ENCODE measurements at places on chromosomes 7 and 10. TPM values are rescaled to one million over a fixed set of nuclear protein-coding genes. Genes with fewer than 3 reads are reported as not detected.

The CLCN1 gene
- polyA plus RNA-seq, result 0.16 TPM

- DNase-seq, result no peak
Measured at GRCh38 chr10:93938140-93938539, 44.4 kb downstream of the SLC35G1 start.

GRCh38 chr10:87541114-87541513 lies 36.4 kb downstream of the MINPP1 start:
- no peak for DNase-seq

- DNase-seq, result no peak
Measured at GRCh38 chr10:47299611-47300428, at the start of gene GDF10. Gene GDF10 (plus strand): TSS chr10:47300197. CDS start chr10:47300652, 455 bp downstream.

The RAB19 gene
- 2.1 TPM for polyA plus RNA-seq

GRCh38 chr7:40297741-40298311 lies 163.0 kb downstream of the SUGCT start:
- no peak for DNase-seq

GRCh38 chr7:150685219-150686029 lies at the start of gene GIMAP2:
Gene GIMAP2 (plus strand): TSS chr7:150685706. CDS start chr7:150687060, 1,354 bp downstream.
- no peak for DNase-seq

- no peak for DNase-seq
Measured at GRCh38 chr7:23895666-23896096, 185.7 kb downstream of the STK31 start.

- DNase-seq, result peak; percentile 32
Measured at GRCh38 chr10:81696609-81697388, 178.2 kb upstream of the NRG3 start.

The SMO gene
- polyA plus RNA-seq, result 111 TPM

The LAMB4 gene
- 4.4 TPM for polyA plus RNA-seq

- no peak for DNase-seq
Measured at GRCh38 chr10:122590153-122590552, 29.6 kb downstream of the DMBT1 start.

DNA sequence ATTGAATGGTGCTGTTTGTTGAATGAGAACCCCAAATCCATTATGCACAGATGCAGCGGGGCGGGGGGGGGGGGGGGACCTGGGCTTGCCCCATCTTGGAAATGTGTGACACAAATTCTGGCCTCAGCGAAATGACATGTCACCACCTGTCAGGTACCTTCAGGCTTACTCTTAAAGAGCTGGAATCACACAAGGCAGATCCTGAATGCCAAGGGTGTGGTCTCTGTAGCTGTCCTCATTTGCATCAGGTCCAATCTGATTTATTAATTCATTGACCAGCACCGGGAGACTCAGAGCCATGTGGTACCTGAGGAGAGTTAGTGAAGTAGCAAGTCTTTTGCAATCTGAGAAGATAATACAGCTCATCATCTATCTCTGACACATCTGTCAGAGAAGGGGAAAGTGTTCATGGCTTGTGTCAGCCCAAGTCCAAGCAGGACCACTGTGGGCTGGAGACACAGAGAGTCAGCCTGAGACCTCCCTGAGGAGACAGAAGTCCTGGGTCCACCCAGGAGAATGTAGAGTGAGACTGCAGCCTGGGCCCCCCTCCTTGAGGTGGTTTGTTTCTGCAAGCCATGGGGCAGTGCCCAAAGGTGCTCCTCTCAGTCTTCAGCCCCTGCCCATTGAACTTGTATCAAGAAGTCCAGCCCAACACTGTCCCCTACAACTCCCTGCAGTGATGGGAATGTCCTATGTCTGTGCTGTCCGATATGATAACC lies 46.7 kb downstream of the ADCYAP1R1 start:
- no peak for DNase-seq

GRCh38 chr10:78655979-78656378 lies 412.8 kb upstream of the ZMIZ1 start:
- DNase-seq, result no peak

- no peak for DNase-seq
Measured at GRCh38 chr7:16129431-16130110, 291.8 kb downstream of the CRPPA start.

- no peak for DNase-seq
Measured at GRCh38 chr7:115635876-115636275, 394.7 kb downstream of the TFEC start.

The PNLIPRP1 gene
- polyA plus RNA-seq, result 0.27 TPM

DNA sequence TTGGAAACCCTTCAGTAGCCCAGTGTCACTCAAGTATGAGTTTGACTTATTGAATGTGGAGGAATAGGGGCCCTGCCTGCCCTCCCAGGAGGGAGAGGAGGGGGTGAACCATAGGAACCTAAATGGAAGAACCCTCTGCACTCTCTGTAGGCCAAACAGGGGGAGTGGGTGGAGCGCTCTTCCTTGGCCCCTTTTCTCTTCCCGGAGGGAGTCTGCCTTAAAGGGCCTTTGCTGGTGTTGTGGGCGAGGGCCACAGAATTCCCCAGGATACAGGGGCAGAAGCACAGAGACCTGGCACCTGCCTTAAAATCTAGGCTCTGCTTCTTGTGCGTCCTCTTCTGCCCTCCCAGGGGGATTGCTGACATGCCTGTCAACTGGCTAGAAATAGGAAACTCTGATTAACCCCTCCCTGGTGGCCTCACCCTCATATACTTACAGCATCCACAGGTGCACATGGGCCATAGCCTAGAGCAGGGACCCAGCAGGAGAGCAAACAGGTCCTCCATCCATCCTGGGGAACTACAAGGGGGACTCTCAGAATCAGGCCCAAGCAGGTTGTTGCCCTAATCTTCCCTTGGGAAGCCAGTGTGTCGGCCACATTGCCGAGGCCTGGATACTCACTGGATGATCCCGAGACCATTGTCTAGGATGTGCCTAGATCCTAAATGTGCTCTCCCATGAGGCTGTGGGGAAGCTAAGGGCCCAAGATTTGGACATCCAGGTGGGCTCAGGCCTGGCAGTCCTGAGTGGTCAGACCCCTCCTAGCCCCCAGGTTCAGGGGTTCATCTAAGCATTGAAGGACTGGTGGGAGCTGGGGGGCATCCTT lies 3.4 kb downstream of the TRIM8 start:
- no peak for DNase-seq

GRCh38 chr7:91047636-91048035 lies 216.6 kb upstream of the FZD1 start:
- no peak for DNase-seq

GRCh38 chr10:76305930-76306615 lies 874.6 kb downstream of the LRMDA start:
- no peak for DNase-seq

- DNase-seq, result no peak
Measured at GRCh38 chr10:31037749-31038148, 6.1 kb upstream of the ZNF438 start.

- no peak for DNase-seq
Measured at GRCh38 chr7:154975984-154976383, 26.9 kb downstream of the PAXIP1 start.

GRCh38 chr7:74412603-74413002 lies 41.1 kb upstream of the GTF2IRD1 start:
- DNase-seq, result no peak
